ENCODE measurements at places on chromosomes 2 and 18. TPM values are rescaled to one million over a fixed set of nuclear protein-coding genes. Genes with fewer than 3 reads are reported as not detected.

- no peaks in the 10 kb centered on the region for H3K27me3 ChIP-seq
- no peak overlapping the region for H3K4me3 ChIP-seq
Measured at GRCh38 chr2:81195017-81195773, 890.6 kb upstream of the LRRTM1 start.

The MAL gene
- 1.9 TPM for total RNA-seq

DNA sequence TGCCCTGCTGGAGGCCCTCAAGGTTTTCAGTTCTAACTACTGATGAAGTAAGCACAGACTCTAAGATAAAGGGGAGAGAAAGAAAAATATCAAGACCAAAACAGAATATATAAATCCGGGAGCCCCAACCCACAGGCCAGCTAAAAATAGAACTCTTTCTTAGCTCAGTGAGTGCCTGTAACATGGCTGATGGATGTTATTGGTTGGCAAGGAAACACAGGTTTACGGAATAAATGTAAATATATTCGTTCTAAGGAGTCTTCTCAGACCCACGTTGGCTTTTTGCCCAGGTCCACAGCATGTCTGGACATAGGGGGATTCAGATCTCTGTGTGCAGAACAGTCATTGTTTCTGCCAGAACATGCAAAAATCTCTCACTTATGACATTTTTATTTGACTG lies 139.0 kb upstream of the SERPINE2 start:
- H3K27me3 ChIP-seq: no peaks in the 10 kb centered on the region
- no peaks in the 10 kb centered on the region for H3K36me3 ChIP-seq
- H3K4me1 ChIP-seq: no peaks in the 10 kb centered on the region
- H3K4me3 ChIP-seq: no peak overlapping the region
- no peak overlapping the region for H3K27ac ChIP-seq

- no peaks in the 10 kb centered on the region for H3K4me1 ChIP-seq
- no peak overlapping the region for H3K27ac ChIP-seq
- no peaks in the 10 kb centered on the region for H3K36me3 ChIP-seq
Measured at GRCh38 chr2:181851726-181852125, 39.8 kb upstream of the ITPRID2 start.

DNA sequence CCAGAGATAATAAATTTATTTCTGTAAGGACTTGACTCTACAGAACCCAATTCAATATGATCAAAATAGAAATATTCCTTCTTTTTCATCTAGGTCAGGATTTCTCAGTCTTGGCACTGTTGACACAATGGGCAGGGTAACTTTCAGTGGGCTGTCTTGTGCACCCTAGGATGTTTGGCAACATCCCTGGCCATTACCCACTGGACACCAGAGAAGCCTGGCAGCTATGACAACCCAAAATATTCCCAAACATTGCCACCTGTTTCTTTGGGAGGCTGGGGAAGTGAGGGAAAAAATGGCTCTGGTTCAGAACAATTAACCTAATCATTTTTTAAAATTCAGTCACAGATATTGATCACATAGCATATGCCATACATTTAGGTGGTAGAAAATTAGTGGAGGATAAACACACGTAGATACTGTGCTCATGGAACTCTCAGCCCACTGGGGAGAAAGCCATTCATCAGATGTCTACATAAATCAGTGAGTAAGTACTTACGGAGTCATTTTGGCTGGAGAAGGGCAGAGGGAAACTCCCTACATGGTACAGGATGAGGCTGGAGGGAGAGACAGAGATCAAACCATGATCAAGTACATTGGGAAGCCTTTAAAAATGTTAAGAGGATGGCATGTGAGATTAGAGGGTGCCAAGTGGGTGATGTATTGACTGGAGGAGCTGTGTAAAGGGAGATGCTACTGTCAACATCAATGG lies 718 bp upstream of the TNP1 start:
- no peaks in the 10 kb centered on the region for H3K36me3 ChIP-seq
- no peak for DNase-seq
- no peaks in the 10 kb centered on the region for H3K4me1 ChIP-seq
- no peak overlapping the region for H3K27ac ChIP-seq
- H3K4me3 ChIP-seq: no peak overlapping the region
- H3K27me3 ChIP-seq: no peaks in the 10 kb centered on the region

DNA sequence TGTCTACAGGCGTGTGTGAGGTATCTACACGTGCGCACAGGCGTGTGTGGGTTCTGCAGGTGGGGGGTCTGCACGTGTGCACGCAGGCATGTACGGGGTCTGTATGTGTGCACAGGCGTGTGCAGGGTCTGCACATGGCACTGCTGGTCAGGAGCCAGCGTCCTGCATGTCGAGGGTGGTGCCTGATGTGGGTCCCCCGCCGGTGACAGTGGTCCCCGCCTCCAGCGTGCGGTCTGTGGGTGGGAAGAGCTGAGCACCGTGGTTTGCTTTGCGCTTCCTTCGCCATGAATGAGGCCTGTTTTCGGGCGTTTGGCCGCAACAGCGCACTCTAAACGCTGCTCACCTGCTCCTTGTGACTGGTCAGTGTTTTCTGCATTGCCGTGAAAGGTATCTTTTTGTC lies 57.2 kb downstream of the CTDP1 start:
- peak; percentile 18 for DNase-seq
- peaks cover 11% of the 10 kb centered on the region for H3K36me3 ChIP-seq
- no peak overlapping the region for H3K27ac ChIP-seq
- H3K4me1 ChIP-seq: no peaks in the 10 kb centered on the region
- H3K27me3 ChIP-seq: no peaks in the 10 kb centered on the region

The NGEF gene
- 2.3 TPM for total RNA-seq

DNA sequence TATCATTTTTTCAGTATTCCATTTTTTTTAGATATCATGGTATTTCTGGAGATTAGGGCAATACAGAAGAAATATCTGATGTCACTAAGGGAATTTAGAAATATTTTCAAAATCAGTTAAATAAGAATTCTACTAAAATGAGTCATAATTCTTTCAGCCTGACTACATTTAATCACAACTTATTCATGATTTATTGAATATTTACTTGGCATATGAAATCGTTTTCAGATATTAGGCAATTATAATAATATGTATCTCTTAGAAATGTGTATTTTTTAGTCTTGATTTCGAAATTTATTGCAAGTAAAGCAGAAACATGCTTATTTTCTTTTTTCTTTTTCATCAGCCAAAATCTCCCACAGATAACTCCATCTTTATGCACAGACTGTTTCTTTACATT lies 142.2 kb downstream of the CCDC102B start:
- H3K27ac ChIP-seq: no peak overlapping the region
- no peak for DNase-seq
- no peaks in the 10 kb centered on the region for H3K4me1 ChIP-seq
- H3K4me3 ChIP-seq: no peak overlapping the region
- no peaks in the 10 kb centered on the region for H3K27me3 ChIP-seq

- no peaks in the 10 kb centered on the region for H3K4me1 ChIP-seq
- no peak overlapping the region for H3K4me3 ChIP-seq
- no peaks in the 10 kb centered on the region for H3K36me3 ChIP-seq
- no peaks in the 10 kb centered on the region for H3K27me3 ChIP-seq
- H3K27ac ChIP-seq: no peak overlapping the region
Measured at GRCh38 chr2:128360711-128361110, 42.0 kb upstream of the HS6ST1 start.

The CCBE1 gene
- total RNA-seq: not detected
